ENCODE measurements at places on chromosomes 3 and 15.
A peak's percentile ranks its signal among the peaks of the same experiment; 100 is the strongest.

DNA sequence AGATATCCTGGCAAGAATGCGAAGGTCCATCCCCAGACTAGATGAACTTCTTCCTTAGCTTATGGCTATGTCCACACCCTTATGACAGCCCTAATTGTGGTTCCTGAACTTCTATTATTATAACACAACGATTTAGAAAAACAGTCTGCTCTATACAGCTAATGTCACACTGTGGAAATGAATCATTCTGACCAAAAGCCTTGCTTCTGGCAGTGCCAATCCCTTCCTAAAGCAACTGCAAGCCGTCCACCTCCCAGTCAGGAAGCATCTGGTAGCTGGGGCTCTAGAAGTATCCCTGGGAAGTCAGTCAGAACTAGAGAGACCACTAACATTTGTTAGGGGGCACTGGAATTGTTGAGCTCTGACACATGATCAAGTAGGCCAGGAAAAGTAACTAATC, 45.0 kb downstream of the MYO5A start:
- DNase-seq, result no peak

- DNase-seq, result no peak
Measured at GRCh38 chr3:53103397-53104296, 26.6 kb downstream of the RFT1 start.

- no peak for DNase-seq
Measured at GRCh38 chr3:104951426-104951825, 415.3 kb upstream of the ALCAM start.

GRCh38 chr3:129857899-129858298, 35.6 kb downstream of the TMCC1 start:
- DNase-seq, result no peak

- DNase-seq, result no peak
Measured at GRCh38 chr3:133561679-133562078, 11.8 kb upstream of the CDV3 start.

DNA sequence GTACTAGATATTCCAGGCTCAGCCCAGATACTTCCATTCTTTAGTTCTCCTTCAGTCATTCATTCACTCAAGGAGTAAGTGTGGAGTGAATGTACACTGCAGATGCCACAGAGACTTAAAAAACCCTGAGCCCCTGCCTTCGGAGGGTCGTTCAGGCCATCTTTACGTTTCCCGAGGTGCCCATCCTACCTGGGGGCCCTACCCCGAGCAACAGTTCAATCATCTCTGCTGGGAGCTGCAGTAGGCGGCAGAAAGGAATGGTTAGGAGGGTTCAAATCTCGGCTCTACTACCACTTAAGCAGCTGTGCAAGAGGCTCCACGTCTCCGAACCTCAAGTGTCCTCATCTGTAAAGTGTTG, 613 bp downstream of the SEC13 start:
- peak; percentile 5 for DNase-seq

DNA sequence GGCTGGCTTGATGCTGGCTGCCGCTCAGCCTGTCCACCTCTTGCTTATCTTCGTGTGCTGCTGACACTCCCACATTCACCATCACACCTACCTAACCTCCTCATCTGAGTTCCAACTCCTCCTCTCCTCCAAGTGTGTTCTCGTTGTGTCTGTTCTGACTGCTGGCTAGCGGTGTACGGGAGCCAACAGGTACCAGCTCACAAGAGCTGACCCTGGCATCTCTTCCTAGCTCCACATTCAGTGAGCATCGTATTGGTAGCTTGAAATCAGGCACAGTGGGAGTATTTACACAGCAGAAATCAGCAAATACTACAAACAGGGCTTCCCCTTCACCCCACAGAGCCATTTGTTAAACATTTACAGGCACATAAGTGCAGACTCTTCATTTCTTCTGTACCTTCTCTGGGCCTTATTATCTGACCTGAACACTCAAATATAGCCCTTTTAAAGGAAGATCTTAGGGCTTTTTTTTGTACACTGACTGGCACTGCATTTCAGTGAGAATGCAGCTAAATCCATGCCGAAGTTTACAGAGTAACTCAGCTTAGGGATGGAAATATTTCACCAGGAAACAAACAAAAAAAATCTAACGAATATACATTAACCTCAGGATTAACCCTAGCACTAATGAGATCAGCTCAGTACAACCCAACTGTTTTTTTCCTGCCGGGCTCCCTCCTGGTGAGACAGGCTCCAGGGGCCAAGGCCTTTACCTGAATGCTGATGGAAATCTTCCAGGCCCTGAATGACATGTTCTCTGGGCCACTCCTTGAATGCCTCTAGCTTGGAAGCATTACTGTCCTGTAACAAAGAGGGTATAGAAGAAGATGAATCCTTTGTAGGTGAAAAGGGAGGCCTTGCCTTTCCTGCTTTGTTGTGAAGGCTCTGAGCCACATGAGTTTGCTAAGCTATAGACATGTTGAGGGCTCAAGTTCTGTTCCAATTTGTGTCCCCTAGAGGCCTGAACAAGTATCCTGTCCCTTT, 150.5 kb upstream of the LPP start:
- DNase-seq, result no peak

- no peak for DNase-seq
Measured at GRCh38 chr3:45739991-45740390, 50.8 kb downstream of the SACM1L start.

DNA sequence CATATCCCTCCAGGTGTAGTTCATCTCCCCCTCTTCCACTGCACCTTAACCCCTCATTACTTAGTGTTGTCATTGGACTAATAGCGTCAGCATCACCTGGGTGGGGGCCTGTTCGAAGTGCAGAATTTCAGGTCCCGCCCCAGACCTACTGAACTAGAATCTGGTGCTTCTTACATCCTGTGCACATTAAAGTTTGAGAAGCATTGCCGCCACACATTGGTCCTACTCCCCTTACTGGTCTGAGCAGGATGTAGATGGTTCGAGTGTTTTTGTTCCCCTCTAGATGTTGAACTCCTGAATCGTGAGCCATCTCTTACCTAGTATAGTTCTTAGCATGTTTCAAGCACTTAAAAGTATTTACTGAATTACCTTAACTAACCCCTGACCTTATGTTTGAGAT, 13.2 kb downstream of the KLHL18 start:
- no peak for DNase-seq

- no peak for DNase-seq
Measured at GRCh38 chr15:68278595-68279405, 1.3 kb downstream of the FEM1B start.

- no peak for DNase-seq
Measured at GRCh38 chr3:42102571-42102970, 11.4 kb downstream of the TRAK1 start.

GRCh38 chr3:152785051-152785450, 49.9 kb upstream of the P2RY1 start:
- no peak for DNase-seq

DNA sequence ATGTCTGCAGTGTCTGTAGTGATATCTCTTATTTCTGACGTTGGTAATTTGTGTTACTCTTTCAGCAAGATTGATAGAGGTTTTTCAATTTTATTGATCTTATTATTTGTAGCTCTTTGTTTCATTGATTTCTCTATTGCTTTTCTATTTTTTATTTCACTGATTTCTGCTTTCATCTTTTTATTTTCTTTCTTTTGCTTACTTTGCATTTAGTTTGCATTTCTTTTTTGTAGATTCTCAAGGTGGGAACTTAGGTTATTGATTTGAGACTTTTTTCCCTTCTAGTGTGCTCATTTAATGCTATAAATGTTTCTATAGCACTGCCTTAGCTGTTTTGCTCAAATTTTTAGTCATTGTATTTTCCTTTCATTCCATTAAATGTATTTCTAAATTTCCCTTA, 49.5 kb upstream of the GABRG3 start:
- no peak for DNase-seq

- no peak for DNase-seq
Measured at GRCh38 chr3:31234145-31234544, 298.6 kb upstream of the STT3B start.

GRCh38 chr3:96083610-96084009, 730.8 kb upstream of the EPHA6 start:
- no peak for DNase-seq

DNA sequence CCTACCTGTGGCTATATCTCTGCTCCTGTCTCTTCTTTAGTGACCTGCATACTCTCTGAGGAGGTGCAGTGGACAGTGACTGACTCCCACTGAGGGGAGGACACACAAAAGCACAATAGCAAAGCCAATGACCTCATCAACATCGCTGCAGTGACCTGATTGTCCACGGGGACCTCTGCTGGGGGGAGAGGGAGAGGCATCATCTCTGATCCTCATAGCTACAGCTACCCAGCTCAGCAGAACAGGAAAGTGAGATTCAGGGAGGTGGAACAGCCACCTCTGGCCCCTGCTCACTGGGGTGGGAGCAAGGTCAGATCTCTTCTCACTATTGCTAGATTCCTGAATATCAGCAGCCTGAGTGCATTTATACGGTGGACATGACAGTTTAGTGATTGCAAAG, 179.2 kb downstream of the ATP10A start:
- no peak for DNase-seq

GRCh38 chr15:100332231-100332630, 9.5 kb downstream of the ADAMTS17 start:
- no peak for DNase-seq

DNA sequence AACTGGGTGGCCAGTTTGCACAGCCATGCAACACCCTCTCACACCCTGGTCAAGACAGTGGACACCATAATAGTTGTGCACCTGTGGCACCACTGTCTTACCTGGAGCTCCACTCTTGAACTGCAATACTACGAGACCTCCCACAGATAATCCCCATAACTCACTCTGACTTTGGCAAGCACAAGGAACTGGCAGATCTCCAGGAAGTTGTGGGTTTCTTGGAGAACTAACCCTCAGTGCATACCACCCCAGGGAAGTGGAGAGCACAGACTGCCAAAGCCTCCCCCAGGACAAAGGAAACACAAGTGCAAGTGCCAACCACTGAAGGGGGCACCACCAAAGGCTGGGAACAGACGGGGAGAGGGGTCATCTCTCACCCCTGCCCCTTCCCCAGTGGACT, 318.6 kb downstream of the SUCLG2 start:
- no peak for DNase-seq

DNA sequence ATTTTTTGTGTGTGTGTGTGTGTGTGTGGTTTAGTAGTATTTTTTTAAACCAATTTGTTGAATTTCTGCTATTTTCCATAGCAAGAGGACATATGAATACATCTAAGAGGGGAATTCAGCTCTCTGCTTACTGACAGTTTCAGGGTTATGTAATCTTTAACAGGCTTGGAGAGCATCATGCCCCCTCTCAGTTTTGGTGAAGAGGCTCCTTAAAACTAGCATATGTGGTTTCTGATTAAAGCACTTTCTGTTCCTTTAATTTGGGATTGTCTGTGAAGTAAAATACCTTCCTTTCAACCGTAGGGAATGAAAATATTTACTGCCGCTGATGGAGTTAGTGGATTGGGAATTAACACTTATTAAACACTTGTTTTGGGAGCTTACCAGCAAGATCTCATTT, 19.4 kb upstream of the NFKBIZ start:
- no peak for DNase-seq

- no peak for DNase-seq
Measured at GRCh38 chr3:32596909-32597369, 26.3 kb upstream of the DYNC1LI1 start.

DNA sequence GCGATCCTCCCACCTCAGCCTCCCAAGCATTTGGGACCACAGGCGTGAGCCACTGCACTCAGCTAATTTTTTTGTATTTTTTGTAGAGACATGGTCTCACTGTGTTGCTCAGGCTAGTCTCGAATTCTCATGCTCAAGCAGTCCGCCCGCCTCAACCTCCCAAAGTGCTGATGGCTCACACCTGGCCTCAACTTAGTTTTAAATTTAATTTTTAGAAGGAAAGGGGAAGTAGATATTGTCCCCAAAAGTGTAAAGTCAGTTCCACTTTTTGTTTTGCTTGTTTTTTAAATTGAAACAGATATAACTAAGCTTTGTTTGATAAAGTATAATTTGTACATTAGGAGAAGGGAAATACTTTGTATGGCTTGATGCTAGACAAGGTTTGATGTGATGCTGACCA, 31.3 kb upstream of the NFKBIZ start:
- DNase-seq, result no peak

DNA sequence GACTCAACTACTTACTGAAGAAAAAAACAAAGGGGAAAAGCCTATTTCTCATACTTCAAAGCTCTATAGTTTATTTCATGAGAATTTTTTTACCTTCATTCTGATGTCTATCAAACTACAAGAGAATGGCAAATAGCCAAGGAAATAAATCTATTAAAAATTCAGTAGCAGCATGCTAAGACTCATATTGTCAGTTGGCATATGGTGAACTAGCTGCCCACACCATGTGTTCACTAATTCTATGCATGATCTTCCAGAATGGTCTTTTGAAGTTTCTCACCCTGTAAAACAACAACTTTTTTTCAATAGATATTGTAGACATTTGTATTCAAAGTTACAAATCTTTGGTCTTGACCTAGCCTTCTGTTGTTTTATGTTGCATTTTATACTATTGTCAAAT, 386.2 kb downstream of the RSL24D1 start:
- no peak for DNase-seq

GRCh38 chr3:75140904-75141615, 523.1 kb upstream of the FRG2C start:
- no peak for DNase-seq

GRCh38 chr3:143581972-143582722, 266.1 kb downstream of the SLC9A9 start:
- DNase-seq, result no peak

DNA sequence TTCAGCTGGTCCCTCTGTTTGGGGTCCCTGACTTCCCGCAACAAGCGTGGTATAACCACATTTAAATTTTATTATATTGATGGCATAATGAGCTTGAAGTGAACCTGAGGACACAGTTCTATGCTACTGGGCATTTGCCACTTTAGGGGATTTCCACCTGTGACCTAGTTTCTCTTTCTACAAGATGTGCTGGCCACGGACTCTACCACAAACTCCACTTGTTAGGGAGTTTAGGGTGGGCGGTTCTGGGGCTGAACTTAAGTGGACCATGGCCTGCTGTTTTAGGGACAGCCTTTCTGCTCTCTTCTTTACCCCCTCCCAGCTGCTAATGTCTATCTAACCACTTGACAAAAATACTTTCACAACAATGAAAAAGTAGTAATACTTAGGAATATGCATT, 1199.1 kb downstream of the SI start:
- no peak for DNase-seq

DNA sequence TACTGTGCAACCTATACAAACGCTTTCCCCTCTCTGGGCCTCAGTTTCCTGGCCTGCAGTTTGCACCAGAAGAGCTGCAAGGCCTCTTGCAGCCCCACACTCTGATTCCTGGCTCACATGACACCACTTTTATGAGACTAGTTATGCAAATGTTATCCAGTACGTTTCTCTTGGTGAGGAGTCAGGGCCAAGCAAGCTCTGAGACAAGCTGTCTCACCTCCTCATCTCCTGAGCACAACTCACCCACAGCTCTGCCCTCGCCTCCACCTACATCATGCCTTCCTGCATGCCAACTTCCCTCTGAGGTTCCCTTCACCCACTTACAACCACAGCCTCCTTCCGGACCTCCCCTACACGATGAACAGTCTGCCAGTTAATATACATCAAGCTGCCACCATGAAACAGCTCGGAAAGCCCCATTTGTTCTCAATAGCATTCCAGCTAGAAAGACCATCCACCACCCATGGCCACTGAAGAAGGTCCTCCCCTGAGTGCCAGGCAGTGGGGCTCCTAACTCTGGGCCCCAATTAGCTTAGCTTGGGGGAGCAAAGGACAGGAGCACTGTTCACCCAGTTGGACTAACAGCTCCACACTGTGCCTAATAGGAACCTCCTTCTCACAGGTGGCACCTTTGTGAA, 25.0 kb downstream of the CRYGS start:
- DNase-seq, result no peak
